Heart right ventricle (tissue), 16 donors: ENCODE measurements at places on chromosomes 3 and 15. TPM values are rescaled to one million over a fixed set of nuclear protein-coding genes. Genes with fewer than 3 reads are reported as not detected.

The OR5K1 gene
- not detected for total RNA-seq

The HTR3E gene
- total RNA-seq: not detected

The BSN gene
- total RNA-seq: 0.66 TPM

The PSTPIP1 gene
- 1.4 TPM for total RNA-seq

The ITPKA gene
- 2.9 TPM for total RNA-seq

The CDHR4 gene
- not detected for total RNA-seq

The NR2F2 gene
- 14.8 TPM for total RNA-seq

The ISLR gene
- 18.7 TPM for total RNA-seq

The SLC12A1 gene
- total RNA-seq: not detected

The KIF15 gene
- 0.72 TPM for total RNA-seq

The HAPLN3 gene
- 1.8 TPM for total RNA-seq

The ARGFX gene
- not detected for total RNA-seq

The FETUB gene
- total RNA-seq: not detected

The ZIC4 gene
- total RNA-seq: not detected

The ALS2CL gene
- total RNA-seq: 20.8 TPM

The BCHE gene
- total RNA-seq: 8.2 TPM

The PROK2 gene
- total RNA-seq: not detected

The KCNMB2 gene
- total RNA-seq: 3.1 TPM

The NCK1 gene
- total RNA-seq: 25.6 TPM

The AMT gene
- total RNA-seq: 40.8 TPM

The CMC1 gene
- 29.4 TPM for total RNA-seq

The RAB6B gene
- 49.0 TPM for total RNA-seq

The GOLGA8S gene
- 0.34 TPM for total RNA-seq

The GPD1L gene
- total RNA-seq: 134 TPM

The TM4SF4 gene
- not detected for total RNA-seq

The PKM gene
- total RNA-seq: 1,177 TPM

The CHDH gene
- 2.7 TPM for total RNA-seq

The SCN5A gene
- 122 TPM for total RNA-seq

The RLBP1 gene
- total RNA-seq: not detected

The CSPG4 gene
- 15.6 TPM for total RNA-seq

The TRIM42 gene
- total RNA-seq: not detected

The EPHA6 gene
- total RNA-seq: 0.66 TPM

The FSD2 gene
- total RNA-seq: 83.5 TPM

The KLHL6 gene
- 0.47 TPM for total RNA-seq

The GLDN gene
- 9.6 TPM for total RNA-seq

The SEC62 gene
- 78.0 TPM for total RNA-seq

The ULK4 gene
- 2.5 TPM for total RNA-seq

The BNIP2 gene
- total RNA-seq: 89.5 TPM

The GOLGA6L10 gene
- total RNA-seq: 0.55 TPM

The PLEKHO2 gene
- 8.6 TPM for total RNA-seq

The SLC28A2 gene
- total RNA-seq: not detected

The ZNF501 gene
- total RNA-seq: 3.2 TPM

The KNG1 gene
- total RNA-seq: 0.36 TPM

The TMEM158 gene
- 0.66 TPM for total RNA-seq

The OCA2 gene
- total RNA-seq: not detected

The BHLHE40 gene
- 69.8 TPM for total RNA-seq

The MESP2 gene
- total RNA-seq: not detected

The GOLGA6L1 gene
- total RNA-seq: not detected

The PAQR9 gene
- total RNA-seq: 13.1 TPM

The NR1I2 gene
- 0.23 TPM for total RNA-seq

The NUSAP1 gene
- total RNA-seq: 1.4 TPM

The RHOV gene
- not detected for total RNA-seq

The PRR20G gene
- not detected for total RNA-seq

The TRH gene
- not detected for total RNA-seq

The GOLGA6L7 gene
- total RNA-seq: not detected

The GADL1 gene
- 0.45 TPM for total RNA-seq
